ENCODE measurements at places on chromosomes 7 and 10. TPM values are rescaled to one million over a fixed set of nuclear protein-coding genes. Genes with fewer than 3 reads are reported as not detected.

Gene UNC5B
- total RNA-seq: 31.2 TPM

GRCh38 chr10:102975483-102976379 is 57.6 kb downstream of the CNNM2 start:
- no peak for DNase-seq

Gene FKBP9
- total RNA-seq: 13.0 TPM

GRCh38 chr10:60663850-60664249 is 114.4 kb upstream of the CDK1 start:
- no peak for DNase-seq

GRCh38 chr10:16848562-16849154 is 31.4 kb upstream of the RSU1 start:
- no peak for DNase-seq

DNA sequence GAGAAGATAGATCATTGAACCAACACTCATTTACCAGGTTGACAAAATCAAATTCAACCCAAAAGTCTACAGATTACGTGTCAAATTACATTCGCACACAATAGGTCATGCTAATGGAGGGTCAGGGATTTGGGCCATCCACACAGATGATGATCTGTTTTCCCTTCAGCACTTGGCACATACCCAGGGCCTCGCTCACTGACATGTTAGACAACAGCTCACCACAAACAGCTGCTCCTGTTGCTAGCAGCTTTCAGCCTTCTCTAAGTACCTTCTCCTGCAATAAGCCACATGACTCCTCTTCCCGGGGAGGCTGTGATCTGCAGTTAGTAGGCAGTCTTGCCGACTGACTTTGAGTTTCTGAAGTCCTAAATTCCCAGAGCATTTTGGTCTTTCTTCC is 18.4 kb downstream of the NKX2-3 start:
- no peak for DNase-seq

- no peak for DNase-seq
These were observed 288.9 kb downstream of the KCNMA1 start for GRCh38 chr10:77348751-77349150.

Gene AKR1B15
- not detected for total RNA-seq

Gene DNAJB9
- total RNA-seq: 14.4 TPM

All from GM23338 (cell line).